ENCODE measurements at places on chromosomes 7 and 10. TPM values are rescaled to one million over a fixed set of nuclear protein-coding genes. Genes with fewer than 3 reads are reported as not detected.

The ZNF485 gene
- total RNA-seq, result 8.2 TPM

DNA sequence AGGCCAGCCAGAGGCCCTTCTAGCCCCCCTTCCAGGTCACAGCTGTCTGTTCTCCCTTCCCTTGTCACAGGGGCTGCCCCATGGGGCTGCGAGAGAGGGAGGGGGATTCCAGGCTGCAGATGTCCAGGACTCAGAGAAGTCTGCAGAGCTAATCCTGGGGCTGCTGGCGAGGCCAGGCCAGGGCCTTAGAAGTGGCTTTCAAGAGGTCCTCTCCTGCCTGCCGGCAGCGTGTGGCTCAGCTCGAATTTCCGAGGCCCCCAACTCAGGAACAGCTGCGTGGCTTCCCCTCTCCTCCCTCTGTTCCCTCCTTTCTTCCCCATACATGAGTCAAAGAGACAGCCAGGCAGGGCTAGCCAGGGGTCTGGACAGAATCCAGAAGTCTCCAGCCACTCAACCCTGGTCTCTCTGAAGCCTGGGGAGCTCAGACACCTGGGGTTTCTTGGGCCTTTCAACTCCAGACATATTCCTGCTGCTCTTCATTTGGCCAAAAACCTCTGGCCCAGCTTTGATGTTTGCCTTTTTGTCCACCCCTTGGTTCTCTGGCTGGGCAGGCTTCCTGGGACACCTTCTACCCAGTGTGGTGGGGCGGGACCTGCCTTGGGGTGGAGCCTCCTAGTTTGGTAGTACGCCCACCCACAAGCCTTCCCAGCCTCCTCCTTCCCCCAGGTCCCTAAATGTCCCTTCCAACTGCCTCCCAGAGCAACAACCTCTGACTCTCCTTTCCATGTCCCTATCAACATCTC lies 21.8 kb upstream of the EIF5AL1 start:
- DNase-seq, result no peak

DNA sequence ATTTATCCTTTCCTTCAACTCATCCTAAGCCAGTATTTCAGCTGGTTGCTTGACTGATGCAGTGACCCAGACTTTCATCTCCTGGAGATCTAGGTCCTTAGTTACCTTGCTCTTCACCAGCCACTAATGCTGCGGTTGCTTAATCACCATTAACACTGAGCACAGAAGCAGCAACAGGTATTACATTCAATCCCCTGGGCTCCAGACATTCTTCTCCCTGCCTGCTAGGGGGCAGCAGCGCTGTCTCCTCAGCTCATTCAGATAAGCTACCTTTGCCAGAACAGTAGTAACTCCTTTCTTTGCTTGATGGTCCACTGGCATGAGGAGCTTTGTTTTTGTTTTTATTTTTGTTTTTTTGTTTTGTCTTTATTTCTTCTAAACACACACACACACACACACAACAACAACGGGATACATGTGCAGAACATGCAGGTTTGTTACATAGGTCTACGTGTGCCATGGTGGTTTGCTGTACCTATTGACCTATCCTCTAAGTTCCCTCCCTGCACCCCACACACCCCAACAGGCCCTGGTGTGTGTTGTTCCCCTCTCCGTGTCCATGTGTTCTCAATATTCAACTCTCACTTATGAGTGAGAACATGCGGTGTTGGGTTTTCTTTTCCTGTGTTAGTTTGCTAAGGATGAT lies 1043.2 kb upstream of the C7orf33 start:
- peak; percentile 57 for DNase-seq

- no peak for DNase-seq
Measured at GRCh38 chr7:11604505-11604904, 227.5 kb downstream of the THSD7A start.

DNA sequence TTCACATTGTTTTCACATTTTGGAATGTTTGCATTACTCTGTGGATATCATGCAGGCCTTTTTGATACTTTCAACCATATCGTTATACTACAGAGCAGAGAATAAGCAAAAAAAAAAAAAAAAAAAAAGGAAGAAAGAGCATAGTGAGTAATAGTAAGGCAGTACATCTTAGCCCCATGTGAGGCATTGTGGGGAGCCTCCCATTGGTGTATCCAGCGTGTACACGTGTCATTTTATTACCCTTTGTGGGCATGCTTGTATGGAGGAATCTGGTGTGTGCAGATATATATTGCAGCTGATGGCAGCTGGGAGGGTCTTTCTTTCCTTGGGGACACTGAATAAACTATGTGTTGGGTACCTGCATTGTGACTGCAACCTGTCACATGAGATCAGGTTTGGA lies 19.6 kb downstream of the R3HCC1L start:
- no peak for DNase-seq

DNA sequence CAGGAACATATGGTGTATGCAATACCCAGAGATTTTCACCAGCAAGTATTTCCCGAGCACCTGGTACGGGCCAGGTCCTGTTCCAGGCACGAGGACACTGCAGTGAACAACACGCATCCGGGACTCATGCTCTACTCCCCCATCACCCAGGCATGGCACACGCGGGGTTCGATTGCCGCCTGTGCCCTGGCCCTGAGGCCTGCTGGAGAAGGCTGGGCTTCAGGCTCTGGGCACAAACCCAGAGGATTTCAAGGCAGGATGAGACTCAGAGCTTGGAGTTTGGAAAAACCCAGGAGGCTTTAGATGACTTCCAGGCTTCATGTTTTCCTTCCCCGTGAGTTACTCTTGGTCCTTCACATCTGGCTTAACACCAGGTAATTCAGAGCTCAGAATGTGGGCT lies 143.5 kb downstream of the NEURL1 start:
- DNase-seq, result no peak

DNA sequence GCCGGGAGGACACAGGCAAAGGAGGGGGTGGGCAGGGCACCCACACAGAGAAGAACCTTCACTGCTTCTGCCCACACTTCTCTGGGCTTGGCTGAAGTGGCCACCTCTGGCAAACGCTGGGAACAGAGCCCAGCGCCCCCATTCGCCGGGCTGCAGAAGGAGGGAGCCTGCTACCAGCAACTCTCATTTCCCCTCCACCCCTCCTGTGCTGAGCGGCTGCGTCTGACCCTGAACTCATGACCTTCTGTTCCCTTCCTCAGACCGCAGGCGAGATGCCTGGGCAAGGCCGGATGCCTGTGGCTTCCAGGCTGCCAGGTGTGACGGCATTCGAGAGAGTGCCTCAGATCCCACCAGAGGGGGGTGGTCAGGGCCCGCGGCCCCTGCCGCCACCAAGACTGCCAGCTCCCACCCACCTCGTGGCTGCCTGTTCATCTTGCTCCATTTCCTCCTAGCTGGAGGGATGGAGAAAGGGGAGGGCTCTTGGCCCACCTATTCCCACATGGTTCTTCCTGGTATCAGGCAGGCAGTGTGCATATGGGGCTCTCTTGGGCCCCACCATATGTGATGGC lies 19.8 kb downstream of the DNAJB12 start:
- DNase-seq, result peak; percentile 51

- no peak for DNase-seq
Measured at GRCh38 chr10:5830629-5831445, 17.6 kb upstream of the GDI2 start.

- no peak for DNase-seq
Measured at GRCh38 chr7:127782654-127783559, 130.9 kb downstream of the SND1 start.

The GJC3 gene
- 3.0 TPM for total RNA-seq

DNA sequence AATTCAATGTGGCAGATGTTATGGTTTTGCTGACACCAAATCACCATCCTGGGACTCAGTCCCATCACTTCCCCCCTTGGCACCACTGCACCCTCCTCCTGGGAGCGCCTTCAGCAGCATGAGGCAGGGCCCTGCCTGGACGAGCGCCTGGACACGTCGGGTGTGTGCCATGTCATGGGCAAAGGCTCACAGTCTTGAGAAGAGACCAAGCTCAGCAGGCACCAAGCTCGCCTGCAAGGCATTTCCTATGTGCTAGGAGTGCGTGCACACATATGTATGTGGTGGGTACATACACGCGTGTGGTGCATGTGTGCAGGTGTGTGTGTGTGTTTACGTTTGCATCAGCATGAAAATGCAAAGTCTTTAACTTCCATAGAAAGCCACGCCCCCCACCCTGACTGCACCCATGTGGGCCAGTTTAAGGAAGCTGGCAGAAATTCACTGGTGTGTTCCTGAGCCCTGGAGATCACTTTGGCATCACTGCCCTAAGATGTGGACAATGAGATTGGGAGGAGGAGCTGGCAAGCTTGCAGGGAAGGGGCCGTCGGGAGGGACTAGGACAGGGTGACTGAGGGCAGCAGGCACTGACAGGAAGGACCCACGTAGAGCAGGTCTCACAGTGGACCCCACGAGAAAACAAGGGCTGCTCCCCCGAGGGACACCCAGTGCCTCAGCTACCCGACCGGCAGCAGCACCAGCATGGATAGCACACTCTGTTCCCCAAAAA lies 169.9 kb upstream of the PPP2R2D start:
- no peak for DNase-seq

DNA sequence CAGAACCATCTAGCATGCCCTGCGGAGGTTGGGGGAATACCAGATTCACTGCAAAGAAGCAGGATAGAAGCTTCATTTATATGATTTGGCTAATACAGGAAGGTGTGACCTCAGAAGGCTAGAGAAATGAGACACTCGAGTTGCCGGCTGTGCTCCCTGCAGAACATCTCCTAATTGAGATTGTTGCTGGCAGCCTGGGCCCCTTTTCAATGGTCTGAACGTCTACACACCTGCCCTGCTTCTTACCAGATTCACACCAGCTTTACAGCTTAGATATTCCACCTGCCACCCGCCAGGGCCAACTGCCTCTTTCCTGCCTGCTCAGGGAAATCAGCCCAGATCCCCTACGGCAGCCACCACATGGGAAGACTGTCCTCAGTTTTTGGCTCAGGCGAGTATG lies 475.3 kb upstream of the AUTS2 start:
- no peak for DNase-seq

GRCh38 chr10:17088118-17088806 lies 41.3 kb downstream of the CUBN start:
- DNase-seq, result no peak

The PIP gene
- total RNA-seq, result not detected

GRCh38 chr7:96330193-96330592 lies 8.3 kb upstream of the SLC25A13 start:
- DNase-seq, result no peak

GRCh38 chr10:43132867-43133787 lies 5.1 kb upstream of the CSGALNACT2 start:
- DNase-seq, result no peak

The DDX21 gene
- total RNA-seq, result 195 TPM

DNA sequence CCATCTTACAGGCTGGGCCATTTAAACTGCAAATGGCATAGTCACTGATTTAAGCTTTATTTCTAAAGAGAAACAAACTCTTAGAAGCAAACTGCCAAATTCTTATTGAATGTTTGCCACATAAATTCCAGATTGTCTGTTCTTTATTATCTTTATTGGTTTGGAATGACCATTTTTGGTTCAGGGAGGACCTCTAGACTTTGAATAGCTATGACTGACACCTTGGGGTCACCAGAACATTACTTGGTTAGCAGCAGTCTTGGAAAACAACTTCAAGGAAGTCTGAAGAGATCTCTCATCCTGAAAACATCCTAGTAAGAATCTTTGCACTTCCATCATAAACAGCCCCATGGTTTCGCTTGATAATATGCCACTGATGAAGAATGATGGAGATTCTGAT lies 197.1 kb downstream of the SUGCT start:
- no peak for DNase-seq

The IDI2 gene
- total RNA-seq, result not detected

The HHEX gene
- total RNA-seq, result 1.5 TPM

- no peak for DNase-seq
Measured at GRCh38 chr10:57979956-57980355, 287.7 kb downstream of the IPMK start.

The PALD1 gene
- 31.8 TPM for total RNA-seq
